ENCODE measurements at places on chromosomes 5 and 9. TPM values are rescaled to one million over a fixed set of nuclear protein-coding genes. Genes with fewer than 3 reads are reported as not detected.

PTCD2 gene
- 26.8 TPM for total RNA-seq

SHC3 gene
- total RNA-seq: 0.37 TPM

ANKRD55 gene
- total RNA-seq: not detected

FBP1 gene
- 9.7 TPM for total RNA-seq

CCL27 gene
- total RNA-seq: not detected

GBGT1 gene
- total RNA-seq: 10.1 TPM

MARVELD2 gene
- total RNA-seq: 1.3 TPM

- no peak for DNase-seq
Observed at GRCh38 chr5:176608937-176609723, 826 bp downstream of the GPRIN1 start.

- no peak for DNase-seq
Observed at GRCh38 chr9:72924154-72924790, 28.6 kb downstream of the ALDH1A1 start.

DNA sequence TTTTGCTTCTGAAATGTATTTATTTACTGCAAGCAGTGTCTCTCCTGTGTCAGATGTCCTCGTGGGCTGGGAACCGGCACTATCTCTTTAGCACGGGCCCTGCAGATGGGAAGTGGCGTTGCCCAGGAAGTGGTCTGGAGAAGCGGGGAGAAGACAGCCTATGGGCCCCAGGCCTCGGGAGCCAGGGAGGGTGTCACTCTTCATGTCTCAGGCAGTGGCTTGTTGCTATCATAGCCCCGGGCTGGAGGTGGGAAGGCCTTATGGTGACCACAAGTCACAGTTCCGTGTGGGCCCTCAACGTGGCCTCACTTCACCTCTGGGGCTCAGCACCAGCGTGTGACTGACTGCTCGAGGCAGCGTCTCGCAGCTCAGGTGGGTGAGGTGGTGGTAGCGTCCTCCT, 41.4 kb downstream of the SYK start:
- DNase-seq: no peak

GRCh38 chr9:38062498-38063362, 6.3 kb downstream of the SHB start:
- no peak for DNase-seq

DNA sequence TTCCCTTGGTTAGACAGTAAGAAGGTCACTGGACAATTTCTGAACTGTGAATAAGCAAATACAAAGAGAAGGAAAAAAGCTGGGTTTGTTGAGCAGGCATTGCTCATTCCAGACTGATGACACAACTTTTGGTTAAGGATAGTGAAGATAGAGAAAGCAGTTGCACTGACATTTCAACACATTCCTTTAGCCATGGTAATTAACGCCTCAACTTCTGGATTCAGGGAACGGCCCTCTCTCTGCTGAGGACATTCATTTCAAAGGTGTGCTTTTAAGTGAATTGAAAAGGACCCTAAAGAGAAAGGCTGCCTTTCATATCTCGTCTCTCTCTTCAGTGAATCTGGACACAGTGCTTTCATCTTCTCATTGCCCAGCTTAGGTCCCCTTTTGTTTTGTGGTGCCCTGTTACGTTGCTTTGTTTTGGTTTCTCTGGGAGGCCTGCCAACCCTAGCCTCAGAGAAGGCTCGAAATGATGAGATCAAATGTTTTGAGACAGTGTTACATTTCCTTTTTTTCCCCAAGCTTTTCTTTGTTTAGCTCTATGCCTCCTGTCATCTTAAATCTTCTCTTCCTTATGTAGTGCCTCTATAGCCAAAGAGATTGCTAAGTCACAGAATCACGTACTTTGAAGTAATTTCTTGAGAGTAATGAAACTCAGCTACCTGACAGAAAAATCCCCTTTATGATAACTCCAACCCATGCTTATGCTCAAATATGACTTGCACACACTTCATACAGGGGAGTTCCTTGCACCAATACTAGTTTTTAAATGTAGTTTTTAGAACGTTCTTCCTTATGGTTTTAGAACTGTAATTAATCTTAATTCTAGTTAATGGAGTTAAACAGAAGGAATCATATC, 94.4 kb upstream of the IFNE start:
- no peak for DNase-seq

DNA sequence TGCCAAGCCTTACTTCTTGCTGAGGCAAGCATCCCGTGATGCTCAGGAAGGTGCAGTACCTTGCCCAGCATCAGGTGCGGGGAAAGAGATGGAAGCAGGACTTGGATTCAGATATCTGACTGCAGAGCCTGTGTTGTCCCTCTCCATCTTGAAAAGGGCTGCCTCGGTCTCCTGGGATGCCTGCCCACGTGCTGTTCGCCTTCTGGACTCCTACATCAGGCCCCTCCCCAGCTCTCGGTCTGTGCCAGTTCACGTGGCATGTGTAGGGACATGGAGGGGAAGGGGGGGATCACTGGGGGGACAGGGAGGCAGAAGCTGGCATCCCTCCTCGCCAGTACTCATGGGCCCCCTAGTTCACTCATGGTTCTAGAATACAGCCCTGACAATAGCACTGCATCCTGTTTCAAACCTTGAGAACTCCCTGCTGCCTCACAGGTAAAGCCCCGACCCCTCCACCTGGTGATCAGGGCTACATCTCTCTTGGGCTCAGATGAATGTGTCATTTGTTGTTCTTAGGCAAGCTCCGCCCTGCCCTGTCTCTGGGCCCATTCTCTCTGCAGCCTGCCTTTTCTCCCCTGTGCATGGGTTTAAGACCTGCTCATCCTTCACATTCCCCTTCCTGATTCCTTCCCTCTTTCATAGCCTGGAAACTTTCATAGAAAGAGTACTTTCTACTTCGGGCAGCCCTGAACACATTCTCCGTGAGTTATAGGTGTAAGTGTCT, 38.9 kb upstream of the SLC25A51 start:
- DNase-seq: no peak

GRCh38 chr5:11319836-11320580, 559.0 kb upstream of the DAP start:
- no peak for DNase-seq

DNA sequence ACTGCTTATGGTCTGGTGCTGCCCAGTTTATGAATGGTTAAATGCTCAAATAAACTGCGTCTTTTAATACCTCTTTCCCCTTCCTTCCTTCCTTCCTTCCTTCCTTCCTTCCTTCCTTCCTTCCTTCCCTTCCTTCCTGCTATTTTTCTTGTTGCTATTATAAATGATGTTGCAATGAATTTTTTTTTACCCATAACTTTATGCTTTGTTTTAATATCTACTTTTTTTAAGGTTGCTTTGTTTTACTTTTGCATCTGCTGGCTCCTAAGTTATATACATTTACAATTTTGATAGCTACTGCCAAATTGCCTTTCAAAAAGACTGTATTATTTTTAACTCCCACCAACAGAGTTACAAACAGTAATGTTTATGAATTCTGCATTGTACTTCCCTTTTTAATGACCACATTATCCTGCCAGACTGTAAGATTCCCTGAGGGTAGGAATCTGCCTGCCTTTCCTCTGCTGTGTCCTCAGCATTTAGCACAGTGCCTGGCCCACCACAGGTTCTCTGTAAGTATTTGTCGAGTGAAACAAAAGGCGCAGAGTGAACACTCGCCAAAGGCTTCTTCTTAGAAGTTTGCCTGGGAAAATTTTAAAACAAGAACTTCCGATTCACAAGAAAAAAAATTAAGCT, 36.9 kb downstream of the KIF4B start:
- no peak for DNase-seq

DNA sequence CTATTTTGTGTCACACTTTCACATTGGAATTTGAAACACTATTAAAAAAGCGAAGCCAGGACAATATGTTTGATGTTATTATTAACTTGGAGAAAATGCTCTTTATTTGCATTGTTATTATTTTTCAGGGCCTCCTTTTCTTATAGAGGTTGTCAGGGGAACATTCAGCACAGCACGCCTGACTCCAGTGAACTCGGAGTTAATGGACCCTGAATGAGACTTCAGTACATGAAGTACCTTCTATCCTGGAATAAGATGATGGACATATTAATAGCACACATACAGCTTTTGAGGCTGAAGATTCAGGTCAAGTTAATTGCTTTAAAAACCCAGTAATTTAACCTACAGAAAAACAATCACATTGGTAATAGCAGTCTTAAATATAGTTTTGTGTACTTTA, 652.9 kb downstream of the SEMA5A start:
- DNase-seq: no peak

GRCh38 chr5:55313870-55314617, 6.3 kb downstream of the MTREX start:
- no peak for DNase-seq

DNA sequence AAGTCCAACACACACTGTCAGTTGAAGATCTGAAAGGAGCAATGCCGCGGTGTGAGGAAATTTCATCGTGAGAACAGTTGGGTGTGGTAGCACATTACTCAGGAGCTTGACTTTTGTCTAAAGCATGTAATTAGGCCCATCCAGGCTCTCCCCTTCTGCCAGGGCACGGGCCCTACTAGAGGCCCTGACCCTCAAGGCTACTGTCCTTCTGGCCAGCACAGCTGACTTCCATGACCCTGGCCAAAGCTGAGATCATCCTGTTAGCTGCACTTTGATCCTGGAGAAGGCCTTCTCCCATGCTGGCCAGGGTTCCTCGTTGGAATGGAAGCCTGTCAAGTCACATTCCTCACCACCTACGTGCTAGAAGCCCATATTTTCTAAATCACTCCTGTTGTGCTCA, 77.8 kb upstream of the SLC1A3 start:
- no peak for DNase-seq

DNA sequence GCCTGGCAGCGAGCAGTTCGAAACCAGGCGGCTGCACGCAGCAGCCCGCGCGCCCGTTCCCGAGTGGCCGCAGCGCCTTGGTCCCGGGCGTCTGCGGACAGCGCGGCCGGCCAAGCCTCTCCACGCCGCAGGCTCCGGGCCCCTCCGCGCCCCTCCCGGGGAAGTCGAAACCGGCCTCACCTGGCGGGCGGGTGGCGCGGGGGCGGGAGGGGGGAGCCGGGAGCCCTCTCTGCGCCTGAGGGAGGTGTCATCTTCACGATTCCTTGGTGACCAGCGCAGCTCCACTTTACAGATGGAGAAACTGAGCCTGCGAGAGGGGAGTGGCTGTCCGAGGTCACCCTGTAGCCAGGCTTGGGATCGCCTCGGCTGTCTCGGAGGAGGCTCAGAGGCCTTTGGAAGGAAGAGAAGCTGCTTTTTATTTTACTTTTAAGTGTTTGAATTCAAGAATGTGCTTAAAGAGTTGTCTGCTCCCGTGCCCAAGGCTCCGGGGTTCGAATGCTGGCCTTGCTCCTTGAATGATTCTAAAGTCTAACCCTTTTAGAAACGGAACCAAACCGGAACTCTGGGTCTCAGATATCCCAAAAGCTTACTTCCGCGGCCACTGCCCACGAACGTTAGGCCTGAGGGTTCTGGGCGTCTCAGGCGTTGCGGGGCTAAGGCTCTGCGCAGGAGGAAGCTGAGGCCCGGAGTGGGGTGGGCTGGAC, 662 bp downstream of the SUSD3 start:
- no peak for DNase-seq

All from heart right ventricle (tissue), 16 donors.